ENCODE measurements at places on chromosomes 11 and 22.

DNA sequence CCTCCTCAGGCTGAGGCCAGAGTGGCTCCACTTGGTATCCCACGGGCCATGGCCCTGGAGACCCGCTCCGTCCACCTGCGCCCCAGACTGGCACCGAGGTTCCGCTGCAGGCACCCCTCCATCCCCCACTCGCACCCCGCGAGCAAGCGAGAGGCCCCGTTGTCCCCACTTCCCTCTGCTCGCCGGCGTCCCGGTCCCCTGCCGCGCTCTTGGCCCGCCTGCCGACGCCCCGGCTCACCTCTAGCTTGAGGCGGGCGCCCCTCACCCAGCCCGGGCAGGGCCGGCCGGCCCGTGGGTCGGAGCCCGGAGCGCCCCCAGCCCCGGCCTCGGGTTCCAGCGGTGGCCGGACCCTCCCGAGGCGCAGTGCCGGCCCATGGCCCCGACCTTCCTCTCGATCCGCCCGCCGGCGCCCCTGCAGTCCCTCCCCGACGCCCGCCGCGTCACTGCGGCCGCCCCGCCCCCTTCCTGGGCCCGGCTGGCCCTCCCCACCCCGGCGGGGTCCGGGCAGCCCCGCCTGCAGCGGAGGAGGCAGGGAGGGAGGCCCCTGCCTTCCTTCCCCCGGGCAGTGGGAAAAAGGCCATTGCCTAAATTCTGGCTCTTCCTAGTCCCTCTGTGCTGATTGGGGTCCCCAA lies at the start of gene PITPNM1:
Gene PITPNM1, minus strand, starts transcription at position 414 of the 632 bp plus-strand sequence. CDS start 1,183 bp downstream, outside the sequence.
- no peak for DNase-seq

- peak; percentile 63 for DNase-seq
These were observed 383.7 kb downstream of the TMEM135 start for GRCh38 chr11:87421422-87421821.

DNA sequence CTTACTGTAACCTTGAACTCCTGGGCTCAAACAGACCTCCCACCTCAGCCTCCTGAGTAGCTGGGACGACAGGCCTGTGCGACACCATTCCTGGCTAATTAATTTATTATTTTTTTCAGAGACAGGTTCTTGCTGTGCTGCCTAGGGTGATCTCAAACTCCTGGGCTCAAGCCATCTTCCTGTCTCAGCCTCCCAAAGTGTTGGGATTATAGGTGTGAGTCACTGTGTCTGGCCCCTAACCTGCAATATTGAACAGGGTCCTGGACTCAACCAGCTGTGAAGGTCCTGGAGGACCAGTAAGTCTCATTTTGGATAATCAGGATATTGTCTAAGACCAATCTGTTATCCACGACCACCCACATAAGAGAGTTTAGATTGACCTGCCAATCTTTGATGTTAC lies 15.2 kb downstream of the CCDC134 start:
- no peak for DNase-seq

DNA sequence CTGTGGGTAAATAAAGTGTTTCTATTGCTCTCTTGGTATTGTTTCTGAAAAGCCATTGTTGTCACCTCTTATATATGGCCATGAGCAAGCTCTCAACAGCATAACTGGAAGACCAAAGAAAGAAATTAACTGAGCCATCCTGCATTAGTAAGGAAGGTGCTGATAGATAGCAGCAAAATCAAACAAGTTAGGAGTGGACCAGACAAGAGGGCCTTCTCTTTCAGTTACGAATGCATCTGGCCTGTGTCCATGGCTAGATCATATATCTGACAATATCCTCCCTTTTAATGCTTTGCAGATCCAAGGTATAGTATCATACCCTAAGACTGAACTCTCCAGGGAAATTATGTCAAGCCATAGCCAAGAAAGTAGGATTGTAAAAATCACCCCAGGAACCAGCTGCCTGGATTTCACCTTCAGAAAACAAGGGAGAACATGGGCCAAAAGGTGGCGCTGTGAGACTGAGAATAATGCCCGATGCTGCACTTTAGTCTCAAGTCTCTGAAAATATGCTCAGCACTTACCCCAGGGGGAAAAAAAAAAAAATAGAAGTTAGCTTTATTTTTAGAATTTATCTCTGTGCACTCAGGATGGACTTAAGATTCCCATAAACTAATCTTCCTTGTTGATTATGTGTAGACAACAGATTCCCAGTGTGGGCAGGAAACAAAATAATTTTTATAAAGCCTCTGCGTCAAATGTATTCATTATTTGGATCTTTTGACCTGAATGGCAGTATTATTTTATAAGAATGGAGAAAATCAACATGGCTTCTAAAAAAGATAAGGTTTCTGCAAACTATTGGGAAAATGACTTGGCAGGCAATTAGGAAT lies 415.1 kb downstream of the ETS1 start:
- DNase-seq: no peak

DNA sequence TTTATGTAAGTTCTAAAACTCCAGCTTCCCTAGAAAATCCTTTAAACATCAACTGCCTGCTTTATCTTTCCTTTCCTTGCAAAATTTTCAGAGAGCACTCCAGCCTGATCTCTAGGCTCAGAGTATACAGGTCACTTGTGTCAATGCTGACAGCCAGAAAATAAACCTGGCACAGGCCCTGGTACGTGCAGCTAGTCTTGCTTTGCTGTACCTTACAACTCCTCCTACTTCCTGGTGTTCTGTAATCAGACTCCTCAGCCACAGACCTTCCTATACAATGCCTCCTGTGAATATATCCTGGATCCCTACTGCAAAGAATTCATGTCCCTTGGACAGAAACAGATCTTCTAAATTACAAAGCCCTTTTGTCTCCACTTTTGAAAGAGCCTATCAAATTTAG lies 24.2 kb upstream of the TMEM123 start:
- DNase-seq: no peak

GRCh38 chr22:22717664-22718063 lies 73.2 kb downstream of the GGTLC2 start:
- DNase-seq: no peak

- no peak for DNase-seq
These were observed 87.1 kb downstream of the FAM76B start for GRCh38 chr11:95702526-95702925.

DNA sequence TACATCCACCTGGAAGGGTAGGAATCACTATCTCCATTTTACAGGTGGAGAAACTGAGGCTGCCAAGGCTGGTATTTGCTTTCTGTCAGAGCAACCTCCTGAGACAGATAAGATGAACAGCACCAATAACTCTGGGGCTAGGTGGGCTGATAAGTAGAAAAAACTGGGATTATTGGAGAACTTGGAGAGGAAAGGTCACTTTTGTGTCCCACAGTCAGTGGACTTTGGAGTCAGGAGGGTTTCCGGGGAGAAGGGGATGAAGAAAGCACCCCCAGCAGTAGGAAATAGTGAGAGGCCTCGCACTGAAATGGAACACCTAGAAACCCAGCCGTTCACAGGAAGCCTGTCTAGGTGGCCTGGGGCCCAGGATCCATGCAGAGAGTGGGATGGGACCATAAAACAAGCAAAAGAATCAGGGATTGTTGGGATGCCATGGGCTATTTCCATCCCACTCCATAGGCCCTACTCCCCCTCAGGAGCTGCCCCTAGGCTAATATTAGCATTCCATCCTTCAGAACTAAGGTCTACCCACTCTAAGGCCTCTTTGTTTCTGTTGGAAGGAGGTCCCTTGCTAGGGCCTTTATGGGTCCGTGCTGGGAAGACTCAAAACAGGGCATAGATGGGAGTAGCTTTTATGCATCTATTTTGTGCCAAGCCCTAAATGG lies 31.0 kb upstream of the FCHSD2 start:
- no peak for DNase-seq

DNA sequence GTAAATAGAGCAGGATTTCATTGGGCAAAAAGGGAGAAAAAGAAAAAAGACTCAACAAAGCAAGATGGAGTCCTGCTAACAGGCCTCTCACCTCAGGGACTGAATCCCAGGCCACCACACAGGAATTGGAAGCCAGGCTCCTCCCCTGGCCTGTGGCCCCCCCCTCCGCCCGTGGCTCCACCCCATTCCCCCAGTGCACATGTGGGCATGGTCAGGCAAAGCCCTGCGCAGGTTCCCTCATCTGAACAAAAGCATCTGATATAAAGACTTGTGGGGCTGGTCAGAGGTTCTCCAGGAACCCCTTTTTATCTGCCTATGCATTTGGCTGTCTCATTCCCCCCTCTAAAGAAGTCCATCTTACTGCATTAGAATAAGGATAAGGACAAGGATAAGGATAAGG lies 46.0 kb upstream of the PAK1 start:
- DNase-seq: no peak

DNA sequence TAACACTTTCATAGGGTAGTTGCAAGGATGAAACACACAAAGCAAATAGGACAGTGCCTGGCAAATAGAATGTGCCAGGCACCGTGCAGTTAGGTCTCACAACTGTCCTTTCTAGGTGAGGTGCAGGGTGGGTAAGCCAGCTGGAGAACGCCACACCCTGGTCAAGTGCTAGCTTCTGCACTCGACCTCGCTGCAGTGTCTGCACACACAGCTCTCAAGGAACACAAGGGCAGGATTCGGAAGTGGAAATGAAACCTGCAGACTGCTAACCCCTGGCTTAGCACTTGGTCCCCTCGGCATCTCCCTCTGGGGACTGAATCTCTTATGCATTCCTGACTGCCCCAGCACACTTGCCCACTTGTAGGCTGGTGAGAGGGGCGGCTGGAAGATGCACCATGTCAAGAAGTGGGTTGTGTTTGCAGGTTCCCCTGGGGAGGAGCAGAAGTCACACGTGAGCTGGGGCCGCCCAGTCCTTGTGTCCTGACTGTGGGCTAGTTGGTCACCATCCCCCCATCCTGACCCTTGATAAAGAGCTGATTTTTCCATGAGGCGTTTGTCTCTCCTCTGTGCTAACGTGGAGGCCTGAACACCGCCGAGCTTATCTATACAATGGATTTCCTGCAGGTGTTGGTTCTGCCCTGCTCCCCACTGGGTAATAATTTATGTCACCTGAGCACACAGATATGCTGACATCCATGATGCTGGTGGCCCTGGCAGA lies 89.0 kb downstream of the MICAL2 start:
- no peak for DNase-seq

GRCh38 chr22:50674606-50675552 lies 2.3 kb downstream of the SHANK3 start:
- DNase-seq: no peak

GRCh38 chr11:76782531-76783293 lies 444 bp upstream of the TSKU start:
- DNase-seq: peak; percentile 82

GRCh38 chr11:10670099-10670498 lies 23.5 kb downstream of the IRAG1 start:
- DNase-seq: no peak

- no peak for DNase-seq
These were observed 96.5 kb downstream of the GALNT18 start for GRCh38 chr11:11525283-11525682.

DNA sequence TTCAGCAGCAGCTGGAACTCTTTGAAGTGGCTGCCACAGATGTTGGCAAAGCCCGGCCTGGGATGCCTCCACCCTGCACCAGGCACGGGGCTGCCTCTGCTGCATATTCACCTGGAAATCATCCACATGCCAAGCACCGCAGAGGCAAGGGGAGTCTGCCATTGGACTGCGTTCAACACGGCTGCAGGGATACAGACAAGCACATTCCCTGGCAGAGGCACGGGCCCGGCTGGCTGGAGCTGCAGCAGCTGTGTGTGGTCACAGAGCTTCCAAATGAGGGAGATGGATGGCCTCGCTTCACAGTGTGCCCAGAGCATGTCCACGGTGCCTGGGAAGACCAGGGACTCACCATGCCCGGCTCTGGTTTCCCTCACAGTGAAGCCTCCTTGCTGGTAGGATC lies 1378.9 kb downstream of the TBC1D22A start:
- DNase-seq: no peak

- DNase-seq: no peak
These were observed 211.8 kb downstream of the TENM4 start for GRCh38 chr11:79229047-79229446.

GRCh38 chr11:112315057-112315720 lies 54.5 kb upstream of the PLET1 start:
- no peak for DNase-seq

GRCh38 chr22:49502126-49502826 lies 325.4 kb downstream of the BRD1 start:
- peak; percentile 10 for DNase-seq

DNA sequence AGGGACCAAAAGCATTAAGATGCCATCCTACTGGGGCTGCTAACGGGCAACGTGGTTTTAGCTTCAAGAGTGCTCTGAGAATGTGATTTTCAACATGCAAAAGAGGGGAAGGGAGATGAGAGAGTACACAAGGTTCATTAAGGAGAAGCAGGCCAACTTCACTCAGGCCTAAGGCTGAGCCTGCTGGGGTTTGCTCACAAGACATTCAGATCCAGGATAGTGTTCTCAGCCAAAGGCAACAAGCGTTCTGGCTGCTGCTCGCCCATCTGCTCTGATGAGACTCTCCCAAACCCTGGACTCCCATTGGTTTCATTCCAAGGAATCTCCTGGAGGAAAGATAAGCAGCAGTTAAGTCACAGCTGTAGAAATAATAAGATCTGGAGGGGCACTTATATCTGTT lies 23.6 kb upstream of the UPB1 start:
- DNase-seq: peak; percentile 71

DNA sequence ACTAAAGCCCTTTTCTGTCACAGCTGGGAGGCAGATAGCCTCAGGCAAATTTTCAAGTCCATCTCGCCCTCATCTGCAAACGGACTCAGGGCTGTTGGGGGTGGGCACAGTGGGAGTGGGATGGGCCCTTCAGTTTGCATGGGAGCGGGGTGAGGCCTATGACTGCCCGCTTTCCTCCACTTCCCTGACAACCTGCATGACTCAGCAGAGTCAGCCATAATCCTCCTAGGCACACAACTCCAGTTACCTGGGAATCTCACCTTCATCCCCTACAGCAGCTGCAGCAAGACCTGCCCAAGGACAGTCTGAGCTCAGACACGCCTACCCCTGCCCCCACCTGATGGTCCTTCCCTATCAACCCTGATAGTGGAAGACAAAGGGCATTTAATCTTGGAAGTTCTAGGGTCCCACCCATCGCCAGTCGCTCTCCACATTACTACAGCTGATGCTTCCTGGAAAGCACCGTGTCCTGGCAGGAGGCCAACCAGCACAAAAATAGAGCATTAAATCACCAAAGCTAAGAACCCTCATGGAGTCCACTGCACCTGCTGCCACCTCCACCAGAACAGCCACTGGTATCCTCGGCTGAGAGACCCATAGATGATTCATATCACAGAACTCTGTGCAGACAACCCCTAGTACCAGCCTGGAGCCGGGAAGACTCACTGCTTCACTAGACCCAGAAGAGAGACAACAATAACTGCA lies 319.3 kb downstream of the DCDC1 start:
- no peak for DNase-seq

DNA sequence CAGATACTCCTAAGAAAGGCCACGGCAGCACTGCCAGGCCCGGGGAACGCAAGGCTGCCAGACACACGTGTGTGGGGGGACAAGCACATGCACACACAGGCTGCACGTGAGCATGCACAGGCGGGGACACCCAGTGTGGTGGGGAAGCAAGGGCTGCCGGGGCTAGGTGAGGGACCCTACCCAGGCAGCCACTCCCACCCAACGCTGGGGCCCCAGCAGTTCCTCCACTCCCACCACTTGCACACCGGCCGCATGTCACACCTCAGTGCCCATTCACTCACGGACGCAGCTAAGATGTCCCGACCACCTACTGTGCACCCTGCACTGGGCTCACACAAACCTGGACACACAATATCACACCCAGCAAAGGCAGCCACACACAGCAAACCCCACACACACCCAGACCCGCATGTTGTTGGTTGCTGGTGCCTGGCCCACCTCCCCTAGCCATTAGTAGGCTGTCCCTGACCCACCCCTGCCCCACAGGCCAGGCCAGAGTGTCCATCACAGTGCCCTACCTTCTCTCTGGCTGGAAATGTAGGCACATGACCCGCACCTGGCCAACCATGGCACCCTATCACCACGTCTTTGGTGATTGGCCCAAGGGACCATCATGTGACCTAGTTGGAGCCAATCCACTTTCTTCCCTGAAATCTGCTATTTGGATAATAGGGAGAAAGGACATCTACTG lies 8.8 kb downstream of the SSTR3 start:
- DNase-seq: no peak
